ENCODE measurements at places on chromosomes 5 and 9.

- DNase-seq, result peak; percentile 12
Measured at GRCh38 chr5:38847559-38848347, 1.9 kb downstream of the OSMR start.

DNA sequence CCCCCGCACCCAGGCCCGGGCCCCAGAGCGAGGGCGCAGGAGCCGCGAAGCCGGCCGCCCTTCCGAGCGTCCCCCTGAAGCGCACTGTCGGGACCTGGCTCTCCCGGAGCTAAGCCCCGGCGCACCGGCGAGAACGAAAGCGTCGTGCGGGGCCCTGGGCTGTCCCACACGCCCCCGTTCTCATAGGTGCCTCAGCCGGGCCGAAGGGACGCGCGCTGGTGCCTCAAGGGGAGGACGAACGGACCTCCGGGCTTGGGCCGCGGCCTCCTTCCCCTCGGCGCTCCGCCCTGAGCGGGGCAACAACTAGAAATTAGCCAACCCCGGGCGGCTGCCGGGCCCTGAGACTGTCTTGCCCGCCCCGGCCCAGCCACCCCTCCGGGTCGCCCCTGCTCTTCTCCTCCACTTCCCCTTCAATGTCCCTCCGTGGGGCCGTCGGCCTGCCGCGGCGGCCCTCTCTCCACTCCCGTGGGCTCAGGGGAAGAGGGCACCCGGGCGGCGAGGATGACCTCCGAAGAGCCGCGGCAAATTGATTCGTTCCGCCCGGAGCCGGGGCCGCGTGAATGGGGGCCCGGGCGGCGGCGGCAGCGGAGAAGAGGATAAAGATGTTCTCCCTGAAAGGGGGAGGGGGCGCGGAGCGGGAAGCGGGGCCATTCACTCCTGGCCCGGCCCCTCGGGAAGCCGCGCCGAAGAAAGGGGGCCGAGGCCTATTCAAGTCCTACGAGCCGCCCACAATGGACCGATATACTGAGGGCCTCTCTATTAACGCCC lies 3.5 kb upstream of the PRDM12 start:
- no peak for DNase-seq

- DNase-seq, result peak; percentile 91
Measured at GRCh38 chr5:173326501-173326960, 1.7 kb downstream of the STC2 start.

DNA sequence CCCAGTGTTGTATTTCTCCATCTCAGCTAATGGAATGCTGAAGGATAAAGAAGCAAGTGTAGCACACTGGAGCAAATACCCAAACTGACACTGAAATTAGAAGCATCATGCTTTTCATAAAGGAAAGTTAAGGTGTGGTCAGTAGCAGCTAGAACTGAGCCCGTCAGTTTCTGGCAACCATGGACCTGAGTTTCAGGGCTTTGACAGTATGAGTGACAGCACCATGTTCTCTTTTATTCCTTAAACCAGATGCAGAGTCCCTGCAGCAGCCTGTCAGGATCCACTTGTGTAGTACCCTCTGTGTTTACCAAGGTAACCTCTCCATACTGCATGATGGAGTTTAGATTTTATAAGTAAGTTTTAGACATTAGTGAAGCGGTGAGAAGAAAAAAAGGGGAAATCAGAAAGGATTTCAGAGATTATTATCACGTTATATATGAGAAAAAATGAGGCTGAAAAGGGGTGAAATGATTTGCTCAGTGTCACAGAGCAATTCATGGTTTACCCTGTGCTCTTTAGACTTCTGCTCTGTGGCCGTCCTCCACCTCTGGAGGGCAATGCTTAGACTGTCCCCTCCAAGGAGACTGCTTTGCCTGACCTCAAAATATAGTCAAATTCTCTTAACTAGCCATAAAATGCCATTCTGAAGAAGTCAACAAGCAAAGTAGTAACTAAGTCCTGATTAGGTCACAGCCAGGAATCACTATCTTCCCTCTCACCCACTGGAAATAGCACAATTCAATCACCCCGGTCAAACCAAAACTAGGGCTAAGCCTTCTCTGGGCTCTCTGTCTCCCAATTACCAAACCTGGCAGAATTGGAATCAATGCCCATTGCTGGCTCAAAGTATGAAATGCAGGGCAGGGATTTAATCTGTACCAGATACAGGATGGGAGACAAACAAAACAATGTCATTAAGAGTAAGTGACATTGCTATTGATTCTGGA lies 10.5 kb upstream of the MYOT start:
- peak; percentile 64 for DNase-seq

DNA sequence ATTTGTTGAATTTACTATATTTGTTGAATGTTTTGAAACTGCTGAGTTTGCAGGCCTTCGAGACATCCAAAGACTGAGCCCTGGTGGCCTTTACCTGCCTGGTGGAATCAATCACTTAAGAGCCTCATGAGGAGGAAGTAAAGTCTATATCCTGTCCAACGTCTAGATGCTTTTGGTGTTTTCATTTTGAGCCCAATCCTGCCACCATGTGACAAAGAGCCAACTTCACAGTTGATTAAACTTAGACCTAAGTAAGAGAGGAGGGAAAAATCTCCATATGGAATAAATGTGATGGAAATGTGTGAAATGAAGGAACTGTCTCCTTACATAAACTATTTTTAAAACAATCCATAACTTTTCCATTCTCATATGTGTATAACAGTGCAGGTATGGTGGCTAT lies 220.1 kb downstream of the PRR16 start:
- DNase-seq, result peak; percentile 28

DNA sequence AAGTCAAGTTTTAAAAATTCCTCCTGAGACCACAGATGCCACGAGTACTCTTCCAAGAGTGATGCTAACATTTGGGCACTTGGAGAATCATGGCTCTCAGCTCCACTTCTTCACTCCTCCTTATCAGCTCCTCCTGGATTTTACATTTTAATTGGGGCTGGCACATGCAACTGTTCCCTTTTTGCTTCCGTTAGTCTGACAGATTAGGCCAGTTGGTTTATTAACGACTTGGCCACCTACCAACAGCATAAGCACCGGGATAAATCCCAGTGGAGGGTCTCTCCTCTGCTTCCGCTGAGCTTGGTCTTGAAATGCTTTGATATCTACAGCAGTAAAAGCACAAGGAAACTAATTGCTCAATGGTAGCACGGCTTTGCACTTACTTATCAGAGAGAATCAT lies 134.6 kb upstream of the RASEF start:
- no peak for DNase-seq

DNA sequence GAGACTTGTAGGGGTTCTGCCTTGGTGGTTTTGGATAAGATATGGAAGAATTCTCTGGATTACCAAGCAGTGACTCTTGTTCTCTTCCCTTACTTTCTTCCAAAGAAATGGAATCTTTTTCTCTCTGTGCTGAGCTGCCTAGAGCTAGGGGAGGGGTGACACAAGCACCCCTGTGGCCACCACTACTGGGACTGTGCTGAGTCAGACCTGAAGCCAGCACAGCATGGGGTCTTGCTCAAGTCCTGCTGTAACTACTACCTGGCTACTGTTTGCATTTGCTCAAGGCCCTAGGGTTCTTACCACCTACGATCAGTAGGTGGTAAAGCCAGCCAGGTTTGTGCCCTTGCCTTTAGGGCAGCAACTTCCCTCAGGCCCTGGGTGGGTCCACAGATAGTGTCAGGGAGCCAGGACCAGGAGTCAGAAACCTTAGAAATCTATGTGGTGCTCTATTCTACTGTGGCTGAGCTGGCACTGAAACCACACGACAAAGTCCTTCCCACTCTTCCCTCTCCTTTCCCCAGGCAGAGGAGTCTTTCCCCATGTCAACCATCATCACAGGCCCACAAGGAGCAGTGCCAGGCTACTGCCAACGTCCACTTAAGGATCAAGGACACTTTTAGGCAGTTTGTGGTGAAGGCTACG lies 53.8 kb downstream of the SREK1 start:
- peak; percentile 24 for DNase-seq

DNA sequence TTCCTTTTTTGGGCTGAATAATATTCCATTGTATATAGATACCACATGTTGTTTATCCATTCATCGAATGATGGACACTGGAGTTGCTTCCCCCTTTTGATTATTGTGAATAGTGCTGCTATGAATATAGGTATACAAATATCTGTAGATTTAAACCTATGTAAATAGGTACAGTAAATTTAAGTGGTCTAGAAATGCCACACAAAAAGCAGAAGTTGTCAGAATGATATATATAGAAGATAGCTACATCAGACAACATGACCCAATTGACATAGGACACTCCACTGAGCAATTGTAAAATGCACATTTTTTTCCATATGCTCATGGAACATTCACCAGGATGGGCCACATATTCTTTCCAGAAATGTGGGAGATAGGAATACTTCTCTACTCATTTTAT lies 77.6 kb downstream of the SMIM15 start:
- no peak for DNase-seq

GRCh38 chr5:141875795-141876627 lies 2.2 kb downstream of the PCDH1 start:
- DNase-seq, result no peak

GRCh38 chr5:149707097-149707496 lies 23.0 kb upstream of the PPARGC1B start:
- no peak for DNase-seq

GRCh38 chr5:139634028-139634325 lies 14.2 kb upstream of the CXXC5 start:
- no peak for DNase-seq

DNA sequence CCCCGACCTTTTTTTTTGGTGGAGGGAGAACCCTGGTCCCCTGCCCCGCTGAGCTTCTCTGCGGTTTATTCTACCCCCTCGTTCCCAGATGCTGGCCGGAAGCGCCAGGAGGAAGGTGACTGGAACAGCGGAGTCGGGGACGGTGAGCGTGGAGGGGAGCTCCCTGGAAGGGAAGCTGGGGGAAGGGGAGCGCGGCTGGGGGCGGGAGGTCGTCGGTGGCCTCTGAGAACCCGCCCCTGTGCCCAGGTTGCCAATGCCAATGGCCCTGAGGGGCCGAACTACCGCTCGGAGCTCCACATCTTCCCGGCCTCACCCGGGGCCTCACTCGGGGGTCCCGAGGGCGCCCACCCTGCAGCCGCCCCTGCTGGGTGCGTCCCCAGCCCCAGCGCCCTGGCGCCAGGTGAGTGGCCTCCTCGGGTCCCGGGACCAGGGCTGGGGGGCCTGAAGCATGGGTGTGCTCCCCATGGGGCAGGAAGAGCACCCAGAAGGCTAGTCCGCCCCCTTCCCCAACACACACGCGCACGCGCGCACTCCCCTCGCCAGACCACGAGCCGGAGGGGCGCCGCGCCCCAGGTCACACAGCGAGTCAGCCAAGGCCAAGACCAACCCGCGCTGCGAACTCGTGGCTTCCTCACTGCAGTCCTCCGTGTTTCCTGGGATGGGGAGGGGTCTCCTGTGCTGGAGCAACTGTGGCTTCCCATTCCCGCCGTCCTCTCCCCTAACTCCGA lies 10.6 kb downstream of the MYOZ3 start:
- DNase-seq, result no peak

DNA sequence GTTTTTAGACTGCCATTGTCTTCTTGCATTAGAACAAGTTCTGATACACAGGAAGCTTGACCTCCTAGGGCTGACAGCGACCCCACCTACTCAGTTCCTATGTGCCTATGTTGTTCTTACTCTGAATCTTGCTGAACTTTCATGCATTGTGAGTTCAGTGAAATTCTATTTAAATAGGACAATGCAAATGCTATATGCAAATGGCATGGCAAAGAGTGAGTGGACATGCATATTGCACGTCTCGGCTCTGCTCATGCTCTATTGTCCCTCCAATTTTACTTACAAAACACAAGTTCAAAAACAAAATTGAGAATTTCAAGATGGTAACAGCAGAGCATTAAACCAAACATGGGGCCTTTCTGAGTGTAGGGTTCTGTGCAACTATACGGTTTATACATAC lies 5.3 kb upstream of the DCP2 start:
- no peak for DNase-seq

DNA sequence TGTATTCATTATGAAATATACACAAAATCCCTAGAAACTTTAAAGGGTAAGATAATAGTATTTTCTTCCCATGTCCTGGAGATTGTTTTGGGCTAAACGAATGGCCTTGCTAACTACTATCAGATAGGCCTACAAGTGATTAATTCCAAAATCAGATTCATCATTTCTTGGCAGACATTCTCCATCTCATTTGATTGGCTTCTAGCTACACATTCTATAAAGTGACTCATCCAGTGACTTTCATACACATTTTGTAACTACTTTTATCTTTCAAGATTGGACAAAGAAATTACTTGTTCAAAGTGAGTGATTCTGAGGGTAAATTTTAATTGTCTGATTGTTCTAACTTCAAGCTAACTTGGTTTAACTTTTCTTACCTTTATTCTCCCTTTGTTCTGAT lies 93.3 kb downstream of the RAPGEF6 start:
- DNase-seq, result no peak

- peak; percentile 53 for DNase-seq
Measured at GRCh38 chr9:113594484-113595299, 131.2 kb downstream of the RGS3 start.

- no peak for DNase-seq
Measured at GRCh38 chr5:673831-674629, 19.1 kb downstream of the TPPP start.

All from myocyte (in vitro differentiated cells).